ENCODE measurements at places on chromosomes 11 and 22.

- DNase-seq = no peak
These were observed 7.1 kb downstream of the USP18 start for GRCh38 chr22:18156878-18157713.

- DNase-seq = no peak
These were observed 42.6 kb upstream of the TIMP3 start for GRCh38 chr22:32758866-32759385.

- no peak for DNase-seq
These were observed 75.1 kb upstream of the NUP50 start for GRCh38 chr22:45088576-45088975.

DNA sequence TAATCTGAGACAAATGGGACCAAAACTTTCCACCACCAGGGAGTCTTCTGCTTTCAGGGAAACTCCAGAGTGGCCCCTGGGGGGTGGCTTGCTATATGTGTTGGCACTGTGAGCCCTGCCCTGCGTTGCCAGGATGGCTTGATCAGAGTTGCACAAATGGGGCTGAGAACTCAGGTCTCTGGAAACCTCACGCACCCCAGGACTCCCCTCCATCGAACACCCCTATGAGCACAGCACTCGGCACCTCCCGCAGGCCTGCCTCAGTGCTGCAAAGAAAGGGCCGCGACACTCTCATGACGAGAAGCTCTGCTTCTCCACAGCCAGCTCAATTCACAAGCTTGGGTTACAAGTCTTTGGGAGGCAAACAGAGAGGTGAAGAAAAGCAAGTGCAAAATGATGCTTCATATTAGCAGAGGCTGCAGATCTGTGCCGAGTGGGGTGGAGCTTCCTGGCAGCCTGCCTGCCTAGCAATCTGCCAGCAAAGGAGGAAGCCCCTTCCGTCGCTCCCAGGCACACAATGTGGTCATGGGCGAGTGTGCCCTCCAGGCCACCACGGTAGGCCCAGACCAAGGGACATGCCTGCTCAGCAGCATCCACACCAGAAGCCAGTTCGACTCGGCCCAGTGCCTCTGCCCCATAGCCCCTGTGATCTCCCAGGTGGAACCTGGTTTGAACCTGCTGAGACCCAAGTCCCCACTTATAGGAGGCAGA, 55.7 kb downstream of the MYH9 start:
- no peak for DNase-seq

DNA sequence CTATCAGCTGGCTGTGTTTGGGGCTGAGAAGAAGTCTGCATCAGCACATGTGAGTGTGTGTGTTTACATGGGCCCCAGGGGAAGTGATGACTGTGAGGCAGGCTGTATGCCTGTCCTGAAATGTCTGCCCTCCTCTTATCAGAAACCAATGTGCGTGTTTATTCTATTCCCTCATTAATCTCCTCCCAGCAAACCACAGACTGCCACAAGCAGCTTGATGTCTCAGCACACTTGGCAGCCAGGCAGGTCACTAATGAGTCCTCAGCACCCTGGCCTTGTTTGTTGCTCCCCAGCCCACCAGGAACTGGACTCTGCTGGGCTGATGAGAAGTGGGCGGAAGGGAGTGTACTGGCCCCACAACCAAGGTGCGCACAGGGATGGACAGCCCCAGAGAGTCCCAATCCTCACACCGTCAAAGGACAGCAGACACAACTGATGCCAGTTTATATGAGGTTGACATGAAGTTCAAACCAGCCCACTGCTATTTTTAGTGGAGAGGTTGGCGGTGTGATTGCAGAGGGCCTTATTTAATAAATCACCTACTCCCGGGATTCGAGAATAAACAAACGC, 225.8 kb downstream of the ETS1 start:
- no peak for DNase-seq

- DNase-seq = no peak
These were observed 152.0 kb upstream of the SYN3 start for GRCh38 chr22:33209930-33210784.

GRCh38 chr11:6225896-6226295, 8.5 kb downstream of the FHIP1B start:
- no peak for DNase-seq

- no peak for DNase-seq
These were observed 32.8 kb downstream of the PITPNB start for GRCh38 chr22:27885977-27886842.

- DNase-seq = no peak
These were observed 6.4 kb upstream of the ARFGAP3 start for GRCh38 chr22:42863349-42863961.

- no peak for DNase-seq
These were observed 2.4 kb downstream of the CBX6 start for GRCh38 chr22:38869663-38870062.

- no peak for DNase-seq
These were observed 118.8 kb downstream of the ABTB2 start for GRCh38 chr11:34238966-34239365.

- DNase-seq = no peak
These were observed 5.2 kb downstream of the NUMA1 start for GRCh38 chr11:72075109-72075508.

- DNase-seq = no peak
These were observed at the start of gene CDC42EP1 for GRCh38 chr22:37559901-37560607. Gene CDC42EP1 (plus strand): TSS chr22:37560480. CDS start chr22:37566350, 5,870 bp downstream.

- no peak for DNase-seq
These were observed 9.4 kb downstream of the PLAAT2 start for GRCh38 chr11:63553759-63554158.

DNA sequence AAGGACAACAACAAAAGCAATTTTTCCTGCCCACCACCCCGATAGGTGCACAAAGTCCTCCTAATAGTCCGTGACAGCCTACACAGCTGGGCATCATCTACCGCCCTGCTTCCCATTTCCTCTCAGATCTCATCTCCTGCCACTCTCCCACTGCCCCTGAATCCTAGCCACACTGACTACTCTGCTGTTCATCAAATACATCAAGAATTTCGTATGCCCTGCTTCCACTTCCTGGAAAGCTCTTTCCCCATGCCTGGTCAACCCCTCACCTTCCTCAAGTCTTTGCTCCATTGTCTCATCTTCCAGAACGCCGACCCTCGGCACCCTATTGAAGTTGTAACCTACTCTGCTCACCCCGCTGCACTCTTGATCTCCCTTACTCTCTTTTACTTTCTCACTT, 320.1 kb downstream of the OPCML start:
- DNase-seq = no peak

GRCh38 chr11:117197516-117198456, 1.4 kb upstream of the TAGLN start:
- no peak for DNase-seq

DNA sequence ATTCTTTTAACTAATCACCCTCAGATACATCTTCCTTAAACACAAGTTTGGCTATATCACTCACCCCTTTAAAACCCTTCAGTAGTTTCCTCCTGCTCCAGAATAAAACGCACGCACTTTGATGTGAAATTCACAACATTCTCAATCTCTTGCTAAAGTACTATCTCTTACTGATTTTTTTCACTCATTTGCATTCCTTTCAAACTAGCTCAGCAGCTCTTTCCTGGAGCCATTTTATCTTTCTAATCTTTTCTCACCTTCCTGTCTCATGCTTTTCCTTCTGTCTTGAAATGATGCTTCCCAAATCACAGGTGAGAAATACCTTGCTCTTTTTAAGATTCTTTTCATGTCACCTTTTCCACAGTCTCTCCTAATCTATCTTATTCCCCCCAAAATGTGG, 1074.4 kb downstream of the DLG2 start:
- no peak for DNase-seq

- no peak for DNase-seq
These were observed 156.4 kb downstream of the TTC17 start for GRCh38 chr11:43515090-43515489.

GRCh38 chr11:94305146-94305545, 766 bp downstream of the IZUMO1R start:
- no peak for DNase-seq

DNA sequence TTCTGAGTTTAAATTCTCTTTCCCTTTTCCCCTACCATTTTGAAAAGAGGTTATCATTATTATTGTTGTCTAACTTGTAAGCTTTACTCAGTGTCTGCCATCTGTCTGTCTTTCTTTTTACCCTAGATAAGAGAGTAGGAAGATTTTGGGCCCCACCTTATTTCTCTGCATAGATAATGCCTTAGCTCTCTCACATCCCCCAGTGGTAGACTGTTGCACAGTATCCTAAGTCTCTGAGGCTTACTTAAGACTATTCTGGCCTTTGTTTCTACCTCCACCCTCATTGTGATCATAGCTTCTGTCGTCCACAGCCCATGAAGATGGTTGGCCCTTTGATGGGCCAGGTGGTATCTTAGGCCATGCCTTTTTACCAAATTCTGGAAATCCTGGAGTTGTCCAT, 3.6 kb upstream of the OR51L1 start:
- DNase-seq = no peak

- no peak for DNase-seq
These were observed 2.9 kb upstream of the SLC6A5 start for GRCh38 chr11:20596205-20597153.

GRCh38 chr11:110133160-110133559, 40.0 kb downstream of the ZC3H12C start:
- no peak for DNase-seq

- DNase-seq = no peak
These were observed 335.3 kb downstream of the FAM181B start for GRCh38 chr11:82398300-82398815.

DNA sequence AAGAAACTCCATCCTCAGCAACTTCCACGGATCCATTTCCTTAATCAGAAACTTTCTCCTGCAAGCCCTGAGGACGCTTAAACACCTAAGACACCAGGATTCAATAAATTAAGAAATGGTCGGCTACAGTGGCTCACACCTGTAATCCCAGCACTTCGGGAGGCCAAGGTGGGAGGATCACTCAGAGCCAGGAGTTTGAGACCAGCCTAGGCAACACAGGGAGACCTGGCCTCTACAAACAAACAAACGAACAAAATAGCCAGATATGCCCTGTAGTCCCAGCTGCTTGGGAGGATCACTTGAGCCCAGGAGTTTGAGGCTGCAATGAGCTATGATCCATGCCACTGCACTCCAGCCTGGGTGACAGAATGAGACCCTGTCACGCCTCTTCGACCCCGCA, 46.7 kb downstream of the RPUSD4 start:
- DNase-seq = no peak

- DNase-seq = no peak
These were observed 927.9 kb downstream of the OPCML start for GRCh38 chr11:132604431-132604830.

DNA sequence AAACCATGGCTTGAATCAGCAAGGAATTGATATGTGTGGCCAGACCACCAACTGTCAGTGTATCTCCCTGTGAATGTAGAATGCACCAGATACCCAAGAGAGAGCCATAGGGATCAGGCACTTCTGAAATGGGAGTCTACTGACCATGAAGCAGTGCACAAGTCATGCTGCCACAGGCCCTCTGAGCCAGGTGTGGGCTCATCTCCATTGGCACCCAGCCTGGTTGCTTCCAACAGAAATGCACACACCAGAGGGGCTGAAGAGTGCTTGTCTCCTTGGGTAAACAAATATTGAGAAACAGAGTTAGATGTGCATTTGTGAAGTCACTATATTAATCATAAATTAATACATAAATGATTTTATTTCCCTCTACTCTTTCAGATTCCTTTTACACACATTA, 28.4 kb upstream of the PANX1 start:
- DNase-seq = no peak

DNA sequence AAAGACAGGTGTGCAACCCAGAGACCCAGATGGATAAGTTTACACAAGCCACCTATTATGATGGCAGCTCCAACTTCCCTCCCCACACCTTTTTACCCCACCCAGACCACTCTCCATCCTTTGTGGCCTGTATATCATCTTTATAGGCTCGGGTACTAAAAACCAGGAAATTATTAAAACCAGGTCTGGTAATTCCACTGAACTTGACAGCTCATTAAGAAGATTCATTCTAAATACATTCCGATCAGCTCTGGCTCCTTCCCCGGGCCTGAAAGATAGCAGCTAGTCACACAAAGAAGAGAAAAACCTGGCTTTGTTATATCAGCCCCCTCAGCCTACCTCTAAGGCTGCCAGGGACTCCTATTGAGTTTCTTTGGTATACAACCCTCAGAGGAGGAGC, 67.9 kb upstream of the API5 start:
- DNase-seq = no peak

DNA sequence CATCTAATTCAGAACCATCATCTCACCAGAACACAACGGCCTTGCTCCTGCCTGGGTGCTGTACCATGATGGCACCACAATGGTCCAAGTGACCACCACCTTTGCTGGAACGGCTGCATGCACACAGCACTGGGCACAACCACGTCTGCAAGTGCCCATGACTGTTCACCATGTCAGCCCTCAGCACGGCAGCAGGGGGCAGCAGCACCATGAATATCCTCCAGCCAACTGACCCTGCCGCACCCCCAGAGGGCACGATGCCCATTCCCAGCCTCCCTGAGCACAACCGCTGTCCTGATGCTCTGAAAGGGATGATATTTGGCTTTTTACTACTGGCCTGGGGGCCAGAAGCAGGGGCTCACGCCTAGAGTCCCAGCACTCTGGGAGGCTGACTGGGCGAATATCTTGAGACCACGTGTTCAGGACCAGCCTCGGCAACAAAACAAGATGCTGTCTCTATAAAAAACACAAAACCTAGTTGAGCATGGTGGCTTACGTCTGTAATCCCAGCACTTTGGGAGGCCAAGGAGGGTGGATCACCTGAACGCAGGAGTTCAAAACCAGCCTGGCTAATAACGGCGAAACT, 25.7 kb downstream of the DRD4 start:
- DNase-seq = no peak

- DNase-seq = no peak
These were observed 19.6 kb downstream of the CHID1 start for GRCh38 chr11:890794-891540.

- DNase-seq = no peak
These were observed 17.1 kb upstream of the ADORA2A start for GRCh38 chr22:24410110-24410856.

- no peak for DNase-seq
These were observed 45.8 kb downstream of the OSBPL5 start for GRCh38 chr11:3119141-3119821.
